ENCODE measurements at places on chromosomes 11 and 22.
A peak's percentile ranks its signal among the peaks of the same experiment; 100 is the strongest.

GRCh38 chr22:24005201-24005600 is at the start of gene GSTT4:
Gene GSTT4 (minus strand): TSS chr22:24005453. CDS start chr22:24005356, 97 bp downstream.
- DNase-seq = no peak

- no peak for DNase-seq
Observed at GRCh38 chr22:23722724-23723123, 28.2 kb downstream of the ZNF70 start.

DNA sequence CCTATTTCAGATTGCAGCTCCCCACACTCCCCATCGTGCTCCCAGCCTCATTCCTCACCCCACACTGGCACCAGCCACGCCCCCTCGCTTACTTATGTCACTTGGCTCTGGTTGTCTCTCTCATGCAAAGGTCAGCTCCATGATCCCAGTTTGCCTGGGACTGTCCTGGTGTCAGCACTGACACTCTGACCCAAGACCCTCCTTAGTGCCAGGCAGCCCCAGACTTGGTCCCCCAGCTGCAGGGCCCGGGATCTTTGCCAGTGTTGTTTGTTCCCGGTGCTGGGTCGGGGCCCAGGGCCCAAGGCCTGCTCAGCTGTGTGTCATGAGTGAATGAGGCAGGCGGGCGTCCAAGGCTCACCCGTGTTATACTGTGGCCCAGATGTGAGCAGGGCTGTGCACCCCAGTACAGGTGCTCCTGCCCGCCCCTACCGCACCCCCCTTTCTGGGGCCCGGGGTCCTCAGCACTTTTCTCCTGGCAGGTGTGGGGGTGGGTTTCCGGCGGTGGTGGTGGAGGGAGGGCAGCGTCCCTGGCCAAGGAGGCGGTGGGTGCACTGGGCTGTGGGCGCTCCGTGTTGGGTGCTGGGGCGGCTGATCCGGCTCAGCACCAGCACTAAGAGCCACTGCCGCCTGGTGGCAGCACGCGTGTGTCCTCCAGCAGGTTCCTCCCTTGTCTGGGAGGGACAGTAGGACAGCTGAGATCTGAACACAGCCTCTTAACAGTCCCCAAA is 19.5 kb downstream of the IL17REL start:
- peak; percentile 39 for DNase-seq

GRCh38 chr22:50091092-50091768 is 1.4 kb downstream of the MOV10L1 start:
- no peak for DNase-seq

DNA sequence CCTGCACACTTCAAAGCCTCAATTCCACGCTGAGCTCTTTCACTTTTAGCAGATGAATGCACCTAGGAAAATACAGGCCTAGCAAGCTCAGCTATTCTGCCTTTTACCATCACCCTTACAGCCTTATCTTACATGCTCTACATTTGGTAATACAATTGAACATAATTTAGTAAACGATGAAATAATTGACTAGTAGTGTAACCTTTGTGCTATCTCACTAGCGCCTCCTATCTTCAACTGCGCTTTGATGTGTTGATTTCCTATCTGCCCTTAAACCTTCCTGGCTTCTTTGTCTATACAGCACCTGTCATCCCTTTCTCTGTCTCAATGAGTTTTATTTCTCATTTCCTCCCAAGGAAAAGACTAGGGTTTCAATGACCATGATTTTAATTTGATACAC is 149.7 kb downstream of the LRRC4C start:
- no peak for DNase-seq

- DNase-seq = no peak
Observed at GRCh38 chr11:8533332-8533731, 60.7 kb downstream of the STK33 start.

- DNase-seq = no peak
Observed at GRCh38 chr11:60905551-60906113, 753 bp downstream of the PRPF19 start.

DNA sequence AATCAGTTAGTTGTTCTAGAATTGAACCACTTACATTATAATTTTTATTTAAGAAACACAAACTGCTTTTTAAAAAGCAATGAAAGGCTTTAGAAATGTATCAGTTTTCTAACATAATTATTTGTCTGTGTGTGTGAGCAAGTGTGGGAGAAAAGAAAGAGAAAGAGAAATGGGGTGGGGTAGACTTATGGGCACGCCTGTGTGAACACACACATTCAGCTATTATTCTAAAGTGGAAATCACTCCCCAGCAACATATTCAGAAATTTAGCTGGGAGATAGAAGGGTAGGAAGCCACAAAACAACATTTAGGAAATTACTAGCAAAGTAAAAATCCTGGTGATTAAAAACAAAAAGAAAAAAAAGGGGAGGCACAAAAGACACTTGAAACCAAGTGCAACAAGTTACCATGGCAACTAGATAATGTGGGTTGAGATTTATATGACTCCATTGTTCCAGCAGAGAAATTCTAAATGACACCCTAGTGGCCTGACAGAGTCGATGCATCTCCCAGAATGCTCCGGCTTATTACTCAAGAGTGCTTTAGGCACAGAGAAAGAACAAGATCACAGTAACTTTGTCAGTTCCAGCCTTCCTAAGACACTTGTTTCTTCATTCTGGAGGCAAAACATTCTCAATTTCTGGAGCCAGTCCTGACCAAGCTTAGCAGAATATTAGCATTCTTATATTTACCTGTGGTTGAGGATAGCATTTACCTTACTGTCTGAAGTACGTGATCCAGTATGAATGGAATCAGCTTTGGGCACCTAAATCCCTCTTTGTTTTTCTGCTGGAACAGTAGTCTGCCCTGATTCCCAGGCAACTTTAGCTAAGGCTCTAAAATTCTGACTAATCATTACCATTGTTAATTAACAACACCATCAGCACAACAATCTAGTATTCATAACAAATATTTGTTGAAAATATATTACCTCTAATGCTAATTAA is 444.4 kb downstream of the DLG2 start:
- peak; percentile 37 for DNase-seq

DNA sequence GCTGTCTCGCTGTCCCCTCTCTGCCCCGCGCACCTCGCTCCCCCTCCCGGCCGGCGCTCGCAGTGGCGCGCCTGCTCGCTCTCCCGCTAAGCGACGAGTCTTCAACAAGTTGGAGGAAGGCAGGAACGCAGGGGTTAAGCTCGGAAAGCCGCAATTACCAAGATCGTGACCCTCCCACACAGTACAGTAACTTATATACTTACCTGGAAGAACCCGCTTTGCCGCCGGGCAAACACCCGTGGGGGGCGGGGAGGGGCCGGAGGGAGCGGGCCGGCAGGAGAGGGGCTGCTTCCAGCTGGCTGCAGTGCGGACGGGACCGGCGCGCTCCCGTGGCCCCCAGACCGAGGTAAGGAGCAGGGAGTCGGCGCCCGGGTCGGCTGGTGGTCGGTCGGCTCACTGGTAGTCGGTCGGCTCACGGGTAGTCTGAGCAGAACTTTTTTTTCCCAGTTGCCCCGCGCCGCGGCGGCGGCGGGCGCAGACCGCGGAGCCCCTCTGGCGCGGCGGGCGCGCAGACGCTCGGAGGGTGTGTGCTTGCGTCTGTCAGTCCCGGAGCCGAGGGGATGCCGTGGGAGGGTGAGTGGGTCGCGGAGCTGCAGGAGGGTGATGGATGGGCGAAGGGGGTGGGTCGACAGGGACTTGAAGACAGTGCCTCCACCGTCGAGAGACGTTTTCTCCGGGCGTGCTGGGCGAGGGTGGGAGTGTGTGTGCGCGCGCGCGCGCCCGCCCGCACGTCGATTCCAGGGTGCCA is 101.2 kb upstream of the HSD17B12 start:
- no peak for DNase-seq

DNA sequence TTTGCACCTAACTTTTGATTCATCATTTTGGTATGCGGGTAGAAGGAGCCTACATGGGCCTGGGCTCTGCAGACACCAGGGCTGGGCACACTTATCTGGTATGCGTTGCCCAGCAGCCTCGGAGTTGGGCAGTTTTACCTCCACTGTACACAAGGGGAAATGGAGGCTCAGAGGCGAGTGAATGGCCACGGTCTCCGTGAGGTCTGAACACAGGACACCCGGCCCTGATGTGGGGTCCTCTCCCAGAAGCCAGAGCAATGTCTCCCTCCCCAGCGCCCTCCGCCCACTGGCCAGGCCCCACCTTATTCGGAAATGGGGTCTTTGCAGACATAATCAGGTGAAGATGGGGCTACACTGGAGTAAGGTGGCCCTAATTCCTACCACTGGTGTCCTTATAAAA is 43.7 kb downstream of the OSBPL5 start:
- no peak for DNase-seq

GRCh38 chr11:126188332-126189108 is 22.9 kb downstream of the RPUSD4 start:
- no peak for DNase-seq

All from fibroblast of skin of scalp (primary cell).